RPMI7951 (cell line): ENCODE measurements at places on chromosomes 12 and 14. TPM values are rescaled to one million over a fixed set of nuclear protein-coding genes. Genes with fewer than 3 reads are reported as not detected.

GRCh38 chr14:55190906-55191202, 531 bp downstream of the DLGAP5 start:
- DNase-seq, result no peak

GRCh38 chr14:50062438-50063085, 53.8 kb downstream of the VCPKMT start:
- DNase-seq, result peak; percentile 88

DNA sequence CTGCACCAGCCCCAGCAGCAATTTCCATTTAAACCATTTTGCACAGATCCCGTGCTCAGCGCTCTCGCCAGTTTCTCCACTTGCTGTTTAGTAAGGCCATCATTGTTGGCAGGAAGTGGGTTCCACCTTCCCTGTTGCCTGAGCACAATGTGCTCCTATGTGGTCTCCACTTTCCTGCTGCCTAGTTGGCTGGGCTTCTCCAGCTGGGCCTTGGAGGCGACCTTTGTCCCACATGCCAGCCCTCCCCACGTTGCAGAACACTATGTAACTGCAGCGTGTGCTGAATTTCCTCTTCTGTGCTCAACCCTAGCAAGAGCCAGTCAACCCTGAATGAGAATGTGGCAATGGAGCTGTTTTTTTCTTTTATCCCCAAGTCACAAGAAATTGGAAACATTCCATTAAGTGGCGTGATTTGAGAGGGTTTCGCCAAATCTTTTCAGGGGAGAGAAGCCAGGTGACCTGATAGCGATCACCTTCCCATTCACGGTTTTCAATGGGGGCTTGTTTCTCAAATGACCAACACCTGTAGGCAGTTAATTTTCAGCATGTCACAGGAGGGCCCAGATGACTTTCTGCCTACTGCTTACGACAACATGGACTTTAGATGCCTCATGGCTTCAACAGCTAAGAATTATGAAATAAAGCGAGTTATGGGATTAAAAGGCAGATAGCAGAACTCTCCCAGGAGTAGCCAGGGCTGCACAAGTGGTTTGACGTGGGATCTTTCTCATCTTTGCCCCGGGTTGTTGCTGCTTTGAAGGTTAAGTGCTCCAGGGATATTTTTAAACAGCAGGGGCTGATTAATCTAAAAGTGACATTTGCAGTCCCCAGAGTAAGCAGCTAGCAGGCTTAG, at the start of gene ACACB:
Gene ACACB, plus strand, starts transcription at position 830 of the 853 bp plus-strand sequence. CDS start 22,819 bp downstream, outside the sequence.
- no peak for DNase-seq

DNA sequence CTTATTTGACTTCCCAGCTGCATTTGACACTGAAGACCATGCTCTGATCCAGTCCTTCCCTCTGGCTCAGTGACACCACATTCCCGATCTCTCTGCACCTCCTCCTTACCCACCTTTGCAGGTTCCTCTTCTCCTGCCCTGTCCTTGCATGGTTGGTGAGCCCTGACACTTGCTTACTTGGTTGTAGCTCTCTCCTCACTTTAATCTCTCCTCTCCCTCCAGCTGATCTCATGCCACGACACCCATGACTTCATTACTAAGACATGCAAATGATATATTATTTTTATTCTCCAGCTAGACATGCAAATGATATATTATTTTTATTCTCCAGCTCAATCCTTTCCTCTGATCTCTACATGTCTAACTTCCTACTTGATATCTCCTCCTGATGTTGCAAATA, at the start of gene SERPINA9:
Gene SERPINA9, minus strand, starts transcription at position 175 of the 400 bp plus-strand sequence. CDS start 6,357 bp downstream, outside the sequence.
- DNase-seq, result no peak

DNA sequence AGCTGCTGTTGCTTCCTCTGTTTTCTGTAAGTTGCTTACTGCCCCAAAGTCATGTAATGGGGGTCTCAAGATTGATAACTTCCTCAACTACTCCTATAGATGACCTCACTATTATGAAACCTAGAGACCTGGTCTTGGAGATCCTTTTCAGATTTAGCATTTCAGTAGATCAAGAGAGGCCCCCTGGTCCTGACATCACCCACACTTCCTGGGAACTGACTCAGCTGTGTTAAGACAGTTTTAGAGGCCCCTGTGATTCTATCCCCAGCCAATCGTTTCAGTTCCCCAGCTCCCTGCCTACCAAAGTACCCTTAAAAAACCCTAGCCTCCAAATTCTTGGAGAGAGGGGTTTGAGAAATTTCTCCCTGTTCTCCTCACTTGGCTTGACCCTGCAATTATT, 9.2 kb upstream of the ARG2 start:
- DNase-seq, result no peak

GRCh38 chr12:45762185-45763110, 32.9 kb downstream of the ARID2 start:
- DNase-seq, result peak; percentile 19

- DNase-seq, result peak; percentile 32
Measured at GRCh38 chr14:75879031-75879430, 102.8 kb downstream of the TGFB3 start.

DNA sequence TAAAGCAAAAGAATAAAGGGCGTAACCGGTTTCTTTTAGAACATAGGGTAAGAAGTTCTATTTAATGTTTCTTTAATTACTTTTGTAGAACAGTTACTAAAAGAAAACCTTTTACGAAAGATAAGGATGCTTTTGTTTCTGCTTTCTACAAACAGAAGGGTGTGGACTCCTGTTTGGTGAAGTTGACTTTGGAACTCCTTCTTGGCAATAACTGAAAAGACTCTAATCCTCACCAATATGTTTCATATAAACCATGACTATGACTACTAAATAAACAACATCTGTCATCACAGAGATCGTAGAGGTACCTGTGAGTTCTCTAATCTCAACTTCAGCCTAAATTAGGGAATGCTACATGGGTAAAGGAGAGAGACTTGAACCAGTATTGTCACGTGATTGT, 210.8 kb upstream of the FLRT2 start:
- no peak for DNase-seq

- DNase-seq, result no peak
Measured at GRCh38 chr12:97112136-97112535, 205.1 kb downstream of the NEDD1 start.

GRCh38 chr12:21483531-21483930, 17.9 kb downstream of the RECQL start:
- DNase-seq, result no peak

- DNase-seq, result peak; percentile 10
Measured at GRCh38 chr12:40946612-40947194, 241.4 kb upstream of the PDZRN4 start.

- DNase-seq, result no peak
Measured at GRCh38 chr12:91383099-91383498, 200.5 kb upstream of the DCN start.

The P2RX2 gene
- total RNA-seq, result not detected in 2 replicates

The GPR137C gene
- 0.49 and 1.1 TPM in 2 replicates for total RNA-seq

The GRIN2B gene
- total RNA-seq, result not detected in 2 replicates

The IFNG-AS1 gene
- not detected in 2 replicates for total RNA-seq

The KRT73 gene
- total RNA-seq, result not detected in 2 replicates

The MIP gene
- total RNA-seq, result 0.24 and 0.29 TPM in 2 replicates

The RERGL gene
- total RNA-seq, result not detected in 2 replicates

The OAS2 gene
- total RNA-seq, result 19.4 and 27.5 TPM in 2 replicates

The LRTM2 gene
- not detected in 2 replicates for total RNA-seq
